ENCODE measurements at places on chromosomes 3 and 15. TPM values are rescaled to one million over a fixed set of nuclear protein-coding genes. Genes with fewer than 3 reads are reported as not detected.

DNA sequence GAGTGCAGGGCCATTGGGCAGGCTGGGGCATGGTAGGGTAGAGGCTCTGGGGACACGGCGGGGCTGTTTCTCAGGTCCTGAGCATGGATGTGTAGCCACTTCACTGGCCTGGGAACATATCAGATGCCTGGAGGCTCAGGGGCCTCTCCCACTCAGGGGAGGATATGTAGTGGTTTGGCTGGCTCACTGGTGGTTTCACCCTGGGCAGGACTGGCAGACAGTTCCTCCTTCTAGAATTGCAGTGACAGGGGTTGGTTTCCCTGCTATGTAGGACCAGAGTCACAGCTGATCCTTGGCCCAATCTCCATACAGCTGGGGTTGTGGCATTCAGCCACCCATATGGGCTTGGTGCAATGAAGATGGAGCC, 4.8 kb upstream of the ARHGAP31 start:
- H3K27ac ChIP-seq, result no peak overlapping the region
- H3K27me3 ChIP-seq, result no peaks in the 10 kb centered on the region
- no peak for DNase-seq
- peaks cover 3% of the 10 kb centered on the region for H3K36me3 ChIP-seq
- peaks cover 17% of the 10 kb centered on the region for H3K4me1 ChIP-seq

DNA sequence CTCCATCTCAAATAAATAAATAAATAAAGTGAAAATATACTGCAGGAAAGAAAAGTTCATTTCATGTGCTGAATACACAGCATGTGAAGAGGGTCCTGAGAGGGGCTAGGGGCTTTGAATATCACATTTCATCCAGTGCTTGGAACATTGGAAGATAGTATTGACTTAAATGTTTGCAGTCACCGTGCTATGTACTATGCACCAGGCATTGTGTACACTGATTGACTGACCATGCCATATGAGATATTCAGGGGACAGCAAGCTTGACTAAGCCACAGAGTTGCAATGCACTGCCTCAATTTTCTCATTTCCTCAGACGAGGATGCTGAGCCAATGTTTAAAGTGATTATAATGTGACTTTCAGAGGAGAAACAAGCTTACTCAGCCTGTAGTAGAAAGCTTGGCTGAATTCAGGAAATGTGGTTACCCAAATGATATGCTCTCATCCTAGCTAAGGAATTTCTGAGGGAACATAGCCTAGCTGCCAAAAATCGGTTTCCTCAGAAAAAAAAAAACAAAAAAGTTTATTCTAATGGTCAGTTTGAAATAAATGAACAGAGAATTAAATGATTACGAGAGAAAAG, 557.9 kb downstream of the FGF12 start:
- no peaks in the 10 kb centered on the region for H3K4me1 ChIP-seq
- H3K36me3 ChIP-seq, result no peaks in the 10 kb centered on the region
- no peak overlapping the region for H3K27ac ChIP-seq
- DNase-seq, result no peak
- no peaks in the 10 kb centered on the region for H3K27me3 ChIP-seq
- H3K4me3 ChIP-seq, result no peak overlapping the region

- DNase-seq, result peak; percentile 37
- H3K27me3 ChIP-seq, result no peaks in the 10 kb centered on the region
- peaks cover 30% of the 10 kb centered on the region for H3K36me3 ChIP-seq
These were observed 54.7 kb downstream of the FAM98B start for GRCh38 chr15:38508647-38509046.

DNA sequence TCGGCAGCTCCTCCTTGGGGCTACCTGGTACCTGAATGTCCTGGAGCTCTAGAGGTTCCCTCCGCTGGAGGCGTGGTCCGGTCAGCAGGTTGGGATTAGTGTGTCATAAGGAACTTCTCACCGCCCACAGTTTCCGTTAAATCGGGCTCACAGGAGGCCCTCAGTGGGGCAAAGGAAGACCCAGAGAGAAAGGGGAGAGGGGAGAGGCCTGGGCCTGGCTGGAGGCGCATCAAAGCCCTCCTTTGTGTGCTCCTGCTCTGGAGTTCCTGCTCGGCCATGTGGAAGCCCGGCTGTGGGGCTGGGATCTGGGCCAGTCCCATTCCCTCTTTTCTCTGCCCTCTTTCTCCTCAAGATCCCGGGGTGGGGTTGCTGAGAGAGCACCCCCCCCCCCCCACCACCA, at the start of gene RLBP1:
Gene RLBP1, minus strand, starts transcription at position 37 of the 400 bp plus-strand sequence. CDS start 2,604 bp downstream, outside the sequence.
- H3K27ac ChIP-seq, result no peak within 1 kb of the TSS
- no peak for DNase-seq
- H3K27me3 ChIP-seq, result no peaks in the 10 kb centered on the region
- H3K36me3 ChIP-seq, result no peaks in the 10 kb centered on the region

- H3K4me1 ChIP-seq, result no peaks in the 10 kb centered on the region
- no peak overlapping the region for H3K4me3 ChIP-seq
- no peaks in the 10 kb centered on the region for H3K36me3 ChIP-seq
- H3K27ac ChIP-seq, result no peak overlapping the region
These were observed 235.1 kb downstream of the CD47 start for GRCh38 chr3:107855710-107856109.

The TMEM207 gene
- not detected for total RNA-seq

DNA sequence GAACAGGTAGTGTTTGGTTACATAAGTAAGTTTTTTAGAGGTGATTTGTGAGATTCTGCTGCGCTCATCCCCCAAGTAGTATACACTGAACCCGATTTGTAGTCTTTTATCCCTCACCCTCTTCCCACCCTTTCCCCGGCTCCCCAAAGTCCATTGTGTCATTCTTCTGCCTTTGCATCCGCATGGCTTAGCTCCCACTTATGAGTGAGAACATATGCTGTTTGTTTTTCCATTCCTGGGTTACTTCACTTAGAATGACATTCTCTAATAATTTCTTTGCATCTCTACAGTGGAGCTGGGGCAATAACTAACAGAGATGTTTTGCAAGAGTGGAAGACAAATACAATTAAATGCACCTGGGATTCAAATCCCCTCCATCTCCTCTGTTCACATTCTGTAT, 93.2 kb downstream of the TP63 start:
- H3K27ac ChIP-seq, result no peak overlapping the region
- no peaks in the 10 kb centered on the region for H3K4me1 ChIP-seq
- no peaks in the 10 kb centered on the region for H3K27me3 ChIP-seq
- H3K36me3 ChIP-seq, result no peaks in the 10 kb centered on the region

DNA sequence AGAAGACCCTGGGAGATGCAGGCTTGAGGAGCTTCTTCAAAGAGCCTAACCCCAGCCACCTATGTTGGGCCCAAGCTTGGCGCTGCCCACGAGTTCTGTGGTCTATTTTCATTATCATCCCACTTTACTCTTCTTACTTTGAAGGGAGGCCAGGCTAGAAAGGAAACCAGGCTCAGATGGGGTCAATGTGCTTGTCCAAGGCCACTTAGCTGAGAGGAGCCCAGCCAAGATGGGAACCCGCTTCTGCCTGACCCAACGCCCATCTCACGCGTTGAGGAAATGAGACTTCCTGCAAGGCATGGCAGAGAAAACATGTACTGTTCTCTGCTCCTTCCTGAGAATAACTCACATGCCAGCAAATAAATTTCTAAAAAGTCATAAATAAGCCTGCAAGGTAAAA, 486.3 kb upstream of the PROK2 start:
- DNase-seq, result no peak
- H3K36me3 ChIP-seq, result no peaks in the 10 kb centered on the region
- no peaks in the 10 kb centered on the region for H3K27me3 ChIP-seq
- H3K27ac ChIP-seq, result no peak overlapping the region

GRCh38 chr3:40099871-40100270, 209.6 kb upstream of the EIF1B start:
- DNase-seq, result no peak
- H3K36me3 ChIP-seq, result no peaks in the 10 kb centered on the region
- no peak overlapping the region for H3K27ac ChIP-seq
- no peaks in the 10 kb centered on the region for H3K4me1 ChIP-seq
- H3K27me3 ChIP-seq, result no peaks in the 10 kb centered on the region

DNA sequence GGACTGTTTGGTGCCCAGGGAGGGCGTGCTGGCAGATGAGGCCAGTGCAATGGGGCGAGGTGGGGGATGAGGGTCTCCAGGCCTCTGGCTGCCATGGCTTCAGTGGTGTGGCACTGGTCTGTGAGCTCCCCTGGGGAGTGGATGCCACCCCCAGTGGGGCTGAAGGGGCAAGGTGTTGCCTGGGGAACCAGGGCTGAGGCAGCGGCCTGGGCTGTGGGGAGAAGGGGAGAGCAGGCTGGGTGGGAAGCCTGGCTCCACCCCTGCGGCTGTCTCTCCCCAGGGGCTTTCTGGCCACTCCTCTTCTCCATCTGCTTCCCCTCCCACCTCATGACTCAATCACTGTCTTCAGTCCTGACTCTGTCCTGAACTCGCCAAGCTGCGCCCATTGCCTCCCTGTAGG, 88.4 kb upstream of the TLE3 start:
- H3K4me3 ChIP-seq, result no peak overlapping the region
- no peaks in the 10 kb centered on the region for H3K36me3 ChIP-seq
- peaks cover 3% of the 10 kb centered on the region for H3K4me1 ChIP-seq
- DNase-seq, result no peak

- H3K4me1 ChIP-seq, result no peaks in the 10 kb centered on the region
- H3K27me3 ChIP-seq, result no peaks in the 10 kb centered on the region
- no peak for DNase-seq
- no peak overlapping the region for H3K27ac ChIP-seq
These were observed 148.0 kb upstream of the TPM1 start for GRCh38 chr15:62894322-62895085.

The BHLHE40 gene
- 98.2 TPM for total RNA-seq

The CCR9 gene
- total RNA-seq, result not detected

- H3K36me3 ChIP-seq, result no peaks in the 10 kb centered on the region
- DNase-seq, result no peak
- H3K4me1 ChIP-seq, result no peaks in the 10 kb centered on the region
- H3K4me3 ChIP-seq, result no peak overlapping the region
- no peaks in the 10 kb centered on the region for H3K27me3 ChIP-seq
These were observed 803.9 kb downstream of the DIPK2A start for GRCh38 chr3:144775551-144775950.

GRCh38 chr3:12178091-12178820, 19.5 kb upstream of the TIMP4 start:
- no peak for DNase-seq
- no peak overlapping the region for H3K4me3 ChIP-seq
- peaks cover 3% of the 10 kb centered on the region for H3K36me3 ChIP-seq
- H3K27me3 ChIP-seq, result peaks cover 1% of the 10 kb centered on the region

GRCh38 chr15:52762621-52763020, 27.5 kb downstream of the ONECUT1 start:
- no peak for DNase-seq
- H3K4me1 ChIP-seq, result no peaks in the 10 kb centered on the region

The SLC24A5 gene
- total RNA-seq, result not detected

DNA sequence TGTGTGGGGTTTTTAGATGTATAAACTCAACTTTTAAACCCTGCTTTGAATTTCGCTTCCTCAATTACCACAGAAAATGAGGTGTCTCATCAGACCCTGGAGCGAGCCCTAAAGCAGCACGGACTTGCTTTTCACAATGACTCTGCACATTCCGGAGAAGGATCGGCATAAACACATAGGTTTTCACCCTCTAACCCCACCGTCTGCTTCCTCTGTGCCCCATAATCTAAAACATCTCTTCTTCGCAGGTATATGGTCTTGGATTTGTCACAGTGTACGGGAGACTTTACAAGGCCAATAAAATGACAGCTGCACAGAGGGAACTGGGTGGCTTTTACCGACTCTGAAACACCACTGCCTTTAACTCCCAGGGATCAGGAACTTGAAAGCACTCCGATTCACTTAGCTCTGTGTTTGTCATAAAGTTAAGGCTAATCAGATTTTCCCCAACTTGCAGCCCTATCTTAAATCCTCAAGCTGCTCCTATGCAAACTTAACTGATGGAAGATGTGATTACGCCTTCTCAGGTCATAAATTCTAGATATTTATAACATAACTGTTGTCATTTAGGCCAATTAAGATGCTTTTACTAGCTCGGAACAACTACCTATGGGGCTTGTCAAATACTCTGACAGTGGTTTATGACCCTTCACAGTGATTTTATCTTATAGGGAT, 133.4 kb upstream of the WNT5A start:
- H3K36me3 ChIP-seq, result no peaks in the 10 kb centered on the region
- DNase-seq, result no peak
- peaks cover 8% of the 10 kb centered on the region for H3K27me3 ChIP-seq
- H3K27ac ChIP-seq, result no peak overlapping the region

GRCh38 chr15:59401824-59402569, 29.3 kb upstream of the MYO1E start:
- H3K4me3 ChIP-seq, result no peak overlapping the region
- H3K27me3 ChIP-seq, result no peaks in the 10 kb centered on the region
- H3K36me3 ChIP-seq, result no peaks in the 10 kb centered on the region
- no peak overlapping the region for H3K27ac ChIP-seq

The LSAMP gene
- not detected for total RNA-seq

The NGRN gene
- 31.0 TPM for total RNA-seq

GRCh38 chr15:87752250-87752951, 504.1 kb downstream of the NTRK3 start:
- H3K4me3 ChIP-seq, result no peak overlapping the region
- H3K36me3 ChIP-seq, result no peaks in the 10 kb centered on the region
- peaks cover 8% of the 10 kb centered on the region for H3K4me1 ChIP-seq
- no peaks in the 10 kb centered on the region for H3K27me3 ChIP-seq

- H3K27me3 ChIP-seq, result peaks cover 31% of the 10 kb centered on the region
- H3K4me3 ChIP-seq, result no peak overlapping the region
- peaks cover 27% of the 10 kb centered on the region for H3K4me1 ChIP-seq
- DNase-seq, result no peak
- no peak overlapping the region for H3K27ac ChIP-seq
- no peaks in the 10 kb centered on the region for H3K36me3 ChIP-seq
These were observed 2.9 kb upstream of the TMEM266 start for GRCh38 chr15:76056931-76057330.

The PRR20G gene
- total RNA-seq, result not detected

The SRPRB gene
- total RNA-seq, result 56.8 TPM

DNA sequence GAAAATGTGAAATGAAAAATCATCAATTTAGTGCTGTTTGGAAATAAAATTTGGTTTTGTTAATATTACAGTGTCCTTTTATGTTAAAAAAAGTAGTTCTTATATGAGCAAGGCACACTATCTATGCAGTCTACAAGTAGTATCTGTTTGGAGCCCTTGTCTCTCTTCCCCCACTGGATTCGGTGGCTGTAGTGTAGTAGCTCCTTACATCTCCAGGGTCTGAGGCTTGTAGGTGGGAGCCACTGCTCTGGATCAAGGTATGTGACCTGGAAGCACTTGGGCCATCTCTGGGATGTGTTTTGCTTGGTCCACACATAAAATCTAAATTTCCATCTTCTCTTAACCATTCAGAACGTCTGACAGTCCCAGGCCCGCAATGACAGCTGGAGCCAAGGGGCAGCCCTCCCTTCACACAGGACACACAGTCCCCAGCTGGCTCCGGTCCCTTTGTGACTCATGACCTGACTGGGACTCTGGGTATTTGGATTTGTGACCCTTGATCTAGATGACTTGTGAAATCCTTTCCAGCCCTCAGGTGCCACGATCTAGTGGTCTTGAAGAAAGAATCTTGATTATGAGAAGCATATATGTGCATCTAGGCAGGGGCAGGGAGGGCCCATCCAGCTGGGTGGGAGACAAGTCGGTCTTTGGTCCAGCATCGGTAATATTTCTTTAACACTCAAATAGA, 80.0 kb downstream of the USP13 start:
- no peak overlapping the region for H3K27ac ChIP-seq
- peaks cover 11% of the 10 kb centered on the region for H3K36me3 ChIP-seq
- no peak overlapping the region for H3K4me3 ChIP-seq

GRCh38 chr15:48603123-48603500, 42.4 kb downstream of the FBN1 start:
- H3K27me3 ChIP-seq, result peaks cover 2% of the 10 kb centered on the region
- H3K27ac ChIP-seq, result no peak overlapping the region
- H3K36me3 ChIP-seq, result no peaks in the 10 kb centered on the region
- no peak for DNase-seq

Data from activated naive CD4-positive, alpha-beta T cell treated with anti-CD3 and anti-CD28 coated beads for 36 hours (primary cell).